ENCODE measurements at places on chromosomes 12 and 14. TPM values are rescaled to one million over a fixed set of nuclear protein-coding genes. Genes with fewer than 3 reads are reported as not detected.

GRCh38 chr12:90593596-90594295 is 361.2 kb downstream of the CCER1 start:
- no peak for DNase-seq

DNA sequence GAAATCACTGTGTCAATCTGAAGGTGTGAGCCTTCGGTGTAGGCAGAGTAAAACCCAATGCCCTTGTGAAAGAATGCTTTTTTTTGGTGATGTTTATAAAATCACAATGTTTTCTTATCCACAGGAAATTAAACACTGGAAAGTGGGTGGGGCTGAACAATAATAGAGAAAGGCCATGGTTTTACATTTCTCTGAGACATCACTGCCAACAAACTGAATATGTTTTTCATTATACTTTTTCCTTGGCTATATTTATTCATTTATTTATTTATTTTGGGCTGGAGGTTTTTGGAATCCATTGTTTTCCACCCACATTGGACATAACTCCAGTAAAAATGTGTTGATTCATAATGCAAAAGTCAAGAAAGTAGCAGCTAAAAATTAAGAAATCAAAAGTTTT is 16.9 kb downstream of the LRRK2 start:
- DNase-seq = no peak

DNA sequence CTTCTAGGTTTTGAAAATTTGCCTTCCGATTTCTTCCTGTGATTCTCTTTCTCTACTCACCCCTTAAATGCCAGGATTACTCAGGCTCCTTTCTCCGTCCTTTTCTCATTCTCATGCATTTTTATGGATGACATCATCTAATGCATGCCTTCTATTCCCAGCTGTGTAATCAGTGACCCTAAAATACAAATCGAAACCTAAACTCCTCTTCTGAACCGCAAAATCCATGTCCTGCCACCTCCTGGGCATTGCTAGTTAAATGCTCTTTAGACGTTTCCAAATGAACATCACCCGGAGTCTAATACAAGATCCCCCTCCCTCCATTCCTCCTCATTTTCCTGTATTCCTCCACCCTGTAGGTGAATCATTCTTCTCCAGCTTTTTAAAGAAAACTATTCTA is 1703.1 kb upstream of the FLRT2 start:
- DNase-seq = no peak

DNA sequence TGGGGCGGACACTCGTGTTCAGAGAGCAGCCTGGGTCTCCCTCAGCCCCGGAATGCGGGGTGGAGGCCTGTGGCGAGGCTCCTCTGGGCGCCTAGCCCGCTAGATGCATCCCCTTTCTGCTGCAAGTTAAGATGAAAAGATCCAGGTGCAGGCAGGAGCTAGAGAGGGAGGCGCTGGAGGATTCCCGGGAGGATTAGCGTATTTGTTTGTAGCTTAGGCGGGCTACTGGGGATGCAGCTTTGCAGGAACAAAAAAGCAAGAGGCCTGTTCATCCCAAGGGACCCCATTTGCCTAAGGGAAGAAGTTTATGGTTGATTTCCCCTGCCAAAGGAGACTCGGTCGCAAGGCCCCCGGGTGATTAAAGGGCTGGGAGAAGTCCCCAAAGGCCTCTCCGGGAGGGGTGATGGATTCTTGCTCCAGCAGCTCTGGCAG is 824 bp downstream of the CCDC177 start:
- no peak for DNase-seq

GRCh38 chr14:37585971-37586796 is 8.9 kb downstream of the FOXA1 start:
- DNase-seq = no peak

DNA sequence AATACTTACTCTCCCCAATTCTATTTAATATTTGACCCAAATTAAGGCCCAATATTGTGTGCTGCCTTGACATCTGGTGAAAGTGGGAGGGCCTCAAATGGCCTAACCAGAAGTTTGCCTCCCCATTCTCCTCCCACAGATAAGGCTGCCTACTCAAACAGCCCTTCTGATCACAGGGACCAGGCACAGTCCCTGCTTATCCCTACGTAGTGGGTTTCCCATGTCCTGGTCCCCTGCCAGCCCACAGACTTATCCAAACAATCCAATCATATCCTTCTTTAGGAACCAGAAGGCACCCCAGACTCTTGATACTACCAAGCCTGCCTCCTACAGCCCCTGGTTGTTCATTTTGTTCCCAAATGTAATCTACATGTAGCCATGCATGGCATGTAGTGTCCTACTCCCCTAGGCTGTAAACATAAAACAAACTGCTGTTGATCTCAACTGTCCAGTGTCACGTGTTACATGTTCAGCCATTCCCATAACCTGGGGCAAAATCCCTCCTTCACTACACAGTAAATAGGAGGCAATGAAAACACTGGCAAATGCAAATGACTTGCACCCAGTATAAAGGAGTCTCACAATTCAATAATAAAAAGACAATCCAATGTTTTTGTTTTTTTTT is 49.3 kb downstream of the EEA1 start:
- no peak for DNase-seq

GRCh38 chr14:64659366-64659765 is 44.9 kb upstream of the PLEKHG3 start:
- no peak for DNase-seq

DNA sequence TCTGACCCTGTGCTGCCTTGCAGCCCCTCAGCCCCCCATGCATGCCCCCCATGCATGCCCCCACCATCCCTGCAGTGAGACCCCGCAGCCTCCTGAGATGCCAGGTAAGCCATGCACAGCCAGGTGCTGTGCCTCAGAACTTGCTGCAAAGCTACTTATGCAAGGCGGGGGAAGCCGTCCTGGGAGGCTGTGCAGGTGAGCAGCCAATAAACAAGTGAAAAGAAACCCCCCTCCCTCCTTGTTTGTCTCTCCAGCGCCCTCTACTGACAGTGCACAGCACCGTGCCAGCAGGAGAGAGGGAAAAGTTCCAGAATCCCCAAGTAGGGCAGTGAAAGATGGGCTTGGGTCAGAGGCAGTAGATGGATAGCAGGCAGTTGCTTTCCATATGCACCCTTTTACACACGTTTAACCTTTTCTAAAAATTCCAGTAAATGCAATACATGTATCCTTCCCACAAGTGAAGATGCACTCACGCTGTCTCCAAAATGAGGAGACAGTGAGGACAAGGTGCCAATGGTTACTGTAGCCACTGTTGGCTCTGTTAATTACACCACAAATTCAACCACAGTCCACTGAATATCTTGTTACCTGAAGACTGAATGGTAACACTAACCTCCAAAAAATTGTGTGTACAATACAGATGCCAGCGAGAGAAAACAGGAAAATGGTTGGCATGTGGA is 18.0 kb downstream of the TNFAIP2 start:
- DNase-seq = no peak

GRCh38 chr12:108468196-108468968 is 46.7 kb upstream of the FICD start:
- peak; percentile 10 for DNase-seq

- DNase-seq = peak; percentile 51
These were observed 316.4 kb downstream of the ZFP36L1 start for GRCh38 chr14:68476212-68477109.

GRCh38 chr12:122738571-122738970 is 7.9 kb upstream of the HCAR1 start:
- no peak for DNase-seq

DNA sequence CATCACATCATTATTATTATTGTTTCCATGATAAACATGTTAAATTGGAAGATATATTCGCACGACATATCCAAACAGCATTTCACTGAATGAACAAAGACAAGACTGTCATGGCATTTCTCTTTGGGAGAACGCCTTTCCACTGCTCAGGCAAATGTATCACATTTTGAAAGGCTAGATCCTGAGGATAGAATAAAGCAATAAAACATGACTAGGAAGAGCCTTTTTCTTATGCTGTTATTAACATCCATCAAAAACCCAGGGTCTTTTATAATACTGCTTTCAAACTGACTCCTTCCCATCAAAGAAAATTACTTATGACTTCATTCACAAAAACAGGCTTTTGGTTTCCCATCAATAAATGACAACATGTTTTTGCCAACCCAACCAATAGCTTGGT is 630.9 kb downstream of the TMTC2 start:
- no peak for DNase-seq

DNA sequence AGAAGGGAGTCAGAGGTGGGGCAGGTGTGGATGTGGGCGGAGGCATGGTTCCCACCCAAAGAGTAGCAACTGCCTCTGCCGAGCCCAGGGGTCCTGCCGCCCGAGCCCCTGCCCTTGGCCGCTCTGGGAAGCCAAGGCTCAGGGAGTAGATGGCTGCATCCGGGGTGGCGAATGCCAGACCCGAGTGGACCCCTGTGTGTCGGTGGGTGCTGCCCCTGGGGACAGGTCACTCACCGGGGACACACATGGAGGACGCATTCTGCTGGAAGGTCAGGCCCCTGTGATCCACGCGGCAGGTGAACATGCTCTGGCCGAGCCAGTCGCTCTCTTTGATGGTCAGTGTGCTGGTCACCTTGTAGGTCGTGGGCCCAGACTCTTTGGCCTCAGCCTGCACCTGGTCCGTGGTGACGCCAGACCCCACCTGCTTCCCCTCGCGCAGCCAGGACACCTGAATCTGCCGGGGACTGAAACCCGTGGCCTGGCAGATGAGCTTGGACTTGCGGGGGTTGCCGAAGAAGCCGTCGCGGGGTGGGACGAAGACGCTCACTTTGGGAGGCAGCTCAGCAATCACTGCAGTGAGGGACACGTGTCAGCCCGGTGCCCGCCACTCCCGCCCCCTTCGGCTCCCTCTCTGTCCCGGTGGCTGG is 329.0 kb downstream of the TMEM121 start:
- DNase-seq = peak; percentile 2

GRCh38 chr12:119071638-119072231 is 90.4 kb downstream of the SRRM4 start:
- no peak for DNase-seq

DNA sequence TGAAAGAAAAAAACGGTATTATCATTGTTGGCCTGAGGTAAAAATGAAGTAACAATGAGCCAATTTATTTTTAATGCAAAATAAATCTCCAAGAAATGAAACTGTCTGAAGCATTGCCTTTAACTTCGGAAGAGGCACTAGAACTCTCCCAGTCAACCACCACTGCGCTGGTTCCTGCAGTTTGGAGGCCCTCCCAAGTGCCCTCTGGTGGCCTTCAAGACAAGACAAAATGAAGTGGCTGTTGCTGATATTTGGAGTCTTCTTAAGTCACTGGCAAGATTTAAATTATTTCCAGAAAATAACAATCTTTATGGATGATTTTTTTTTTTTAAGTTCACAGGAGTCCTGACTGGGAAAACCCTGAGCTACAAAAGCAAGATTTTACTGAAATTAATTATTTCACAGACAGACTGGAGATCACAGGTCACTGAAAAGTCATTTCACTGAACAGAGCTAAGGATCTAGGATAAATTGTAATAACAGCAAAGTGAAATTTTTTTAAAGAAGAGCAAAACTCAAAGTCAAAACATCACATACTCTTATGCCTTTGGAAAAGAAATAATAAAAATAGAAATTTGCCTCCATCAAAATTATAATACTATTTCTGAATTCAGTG is 58.2 kb downstream of the DICER1 start:
- peak; percentile 57 for DNase-seq

- no peak for DNase-seq
These were observed 49.4 kb downstream of the SLC8A3 start for GRCh38 chr14:70139384-70139783.

- no peak for DNase-seq
These were observed 160.9 kb upstream of the ABCD2 start for GRCh38 chr12:39780411-39780912.

- no peak for DNase-seq
These were observed 103.5 kb upstream of the BCAT1 start for GRCh38 chr12:25052196-25052913.

- no peak for DNase-seq
These were observed 4.4 kb downstream of the KLC1 start for GRCh38 chr14:103633391-103633790.

DNA sequence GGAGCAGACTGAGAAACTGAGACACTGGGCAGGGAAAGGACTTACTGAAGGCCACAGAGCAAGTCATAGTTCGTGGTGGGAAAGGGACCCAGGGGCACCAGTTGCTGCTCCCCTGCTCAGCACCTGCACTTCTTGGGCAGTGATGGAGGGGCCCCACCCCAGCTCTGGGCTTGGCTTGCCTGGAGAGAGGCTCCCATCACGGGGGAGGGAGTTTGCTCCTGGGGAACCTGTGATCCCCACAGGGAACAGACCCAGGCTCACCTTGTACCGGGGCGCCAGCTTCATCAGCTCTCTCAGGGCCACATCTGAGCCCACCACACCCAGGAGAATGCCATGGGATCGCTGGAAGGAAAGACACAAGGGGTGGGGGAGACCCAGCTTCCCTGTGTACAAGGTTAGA is 39.8 kb downstream of the CACNA2D4 start:
- no peak for DNase-seq

INHBC gene
- total RNA-seq = not detected

MMP17 gene
- total RNA-seq = 0.28 TPM

FAM90A1 gene
- total RNA-seq = 0.44 TPM

IGF1 gene
- 6.3 TPM for total RNA-seq

SERPINA9 gene
- not detected for total RNA-seq

KLRC3 gene
- total RNA-seq = not detected

TAS2R9 gene
- not detected for total RNA-seq
